Activated naive CD8-positive, alpha-beta T cell treated with anti-CD3 and anti-CD28 coated beads for 36 hours (primary cell): ENCODE measurements at places on chromosomes 7 and 10.

DNA sequence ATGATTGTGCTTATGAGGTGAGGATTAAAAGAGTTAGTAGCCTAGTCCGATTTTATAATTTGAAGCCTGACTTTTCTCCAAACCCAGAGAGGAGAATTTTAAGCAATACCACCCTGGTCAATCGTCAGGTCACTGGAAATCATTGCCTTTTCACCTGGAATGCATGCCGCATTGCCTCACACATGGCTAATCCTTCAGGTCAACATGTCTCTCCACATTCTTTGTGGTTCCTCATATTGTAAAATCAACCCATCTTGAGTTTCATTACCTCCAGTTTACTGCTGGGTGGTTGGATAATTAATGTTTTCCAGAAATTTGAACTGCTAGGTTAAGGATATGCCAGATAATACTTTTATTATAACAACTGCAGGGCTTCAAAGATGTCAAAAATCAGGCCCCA lies 55.6 kb upstream of the SEMA3E start:
- no peak for DNase-seq

GRCh38 chr10:119796039-119796438 lies 70.2 kb downstream of the INPP5F start:
- DNase-seq = no peak

DNA sequence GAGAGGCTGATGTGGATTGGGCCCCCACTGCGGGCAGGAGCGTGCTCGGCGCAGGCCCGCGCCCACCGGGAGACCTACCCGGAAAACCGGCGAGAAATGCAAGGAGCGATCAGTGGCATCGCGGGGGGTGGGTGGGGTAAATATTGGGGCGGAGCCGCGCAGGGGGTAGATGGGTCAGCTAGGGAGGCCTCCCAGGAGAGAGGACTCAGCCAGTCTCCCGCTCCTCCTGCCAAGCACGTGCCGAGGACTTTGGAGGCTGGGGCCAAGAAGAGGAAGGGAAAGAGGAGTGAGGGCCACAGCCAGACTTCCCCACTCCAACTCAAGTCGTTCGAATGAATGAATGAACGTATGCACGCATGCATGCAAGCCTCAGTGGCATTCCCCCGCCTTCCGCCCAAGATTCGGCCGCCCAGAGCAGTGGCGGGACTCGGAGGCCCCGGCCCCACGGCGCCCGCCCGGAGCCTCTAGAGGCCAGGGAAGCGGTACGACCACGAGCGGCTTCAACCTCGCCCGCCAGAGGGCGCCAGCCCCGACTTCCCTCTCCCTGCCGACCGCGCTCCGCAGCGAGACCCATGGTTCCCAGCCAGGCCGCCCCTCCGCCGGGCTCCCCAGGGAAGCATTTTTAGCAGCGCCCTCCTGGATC lies 3.6 kb downstream of the NPM3 start:
- DNase-seq = peak; percentile 86

DNA sequence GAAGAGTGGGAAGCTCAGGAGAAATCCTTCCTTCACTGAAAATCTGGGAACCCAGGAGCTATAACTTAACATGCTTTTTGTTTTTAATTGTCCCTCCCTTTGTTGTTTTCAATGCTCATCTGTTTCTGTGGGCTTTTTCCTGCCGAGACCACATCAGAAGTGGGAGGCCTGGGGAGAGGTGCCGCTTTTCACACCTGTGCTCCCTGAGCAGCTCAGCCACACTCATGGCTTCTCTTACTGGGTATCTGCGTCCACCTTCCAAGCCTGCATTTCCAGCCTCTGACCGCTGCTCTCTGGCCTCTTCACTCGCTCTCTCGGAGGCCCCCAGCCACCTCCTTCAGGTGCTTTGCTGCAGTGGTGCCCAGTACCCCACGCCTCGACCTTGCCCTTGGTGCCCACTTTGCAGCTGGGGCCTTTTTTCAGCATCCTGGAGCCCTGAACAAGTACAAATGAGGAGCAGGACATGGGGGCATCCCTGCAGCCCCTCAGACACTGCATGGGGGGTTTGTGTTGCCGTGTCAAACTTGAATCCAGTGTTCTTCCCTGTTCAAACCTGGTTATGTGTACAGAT lies 9.9 kb downstream of the C7orf57 start:
- DNase-seq = no peak

GRCh38 chr7:128192497-128193142 lies 48.5 kb upstream of the LEP start:
- no peak for DNase-seq

- DNase-seq = no peak
These were observed 7.8 kb upstream of the BAMBI start for GRCh38 chr10:28669227-28670173.

DNA sequence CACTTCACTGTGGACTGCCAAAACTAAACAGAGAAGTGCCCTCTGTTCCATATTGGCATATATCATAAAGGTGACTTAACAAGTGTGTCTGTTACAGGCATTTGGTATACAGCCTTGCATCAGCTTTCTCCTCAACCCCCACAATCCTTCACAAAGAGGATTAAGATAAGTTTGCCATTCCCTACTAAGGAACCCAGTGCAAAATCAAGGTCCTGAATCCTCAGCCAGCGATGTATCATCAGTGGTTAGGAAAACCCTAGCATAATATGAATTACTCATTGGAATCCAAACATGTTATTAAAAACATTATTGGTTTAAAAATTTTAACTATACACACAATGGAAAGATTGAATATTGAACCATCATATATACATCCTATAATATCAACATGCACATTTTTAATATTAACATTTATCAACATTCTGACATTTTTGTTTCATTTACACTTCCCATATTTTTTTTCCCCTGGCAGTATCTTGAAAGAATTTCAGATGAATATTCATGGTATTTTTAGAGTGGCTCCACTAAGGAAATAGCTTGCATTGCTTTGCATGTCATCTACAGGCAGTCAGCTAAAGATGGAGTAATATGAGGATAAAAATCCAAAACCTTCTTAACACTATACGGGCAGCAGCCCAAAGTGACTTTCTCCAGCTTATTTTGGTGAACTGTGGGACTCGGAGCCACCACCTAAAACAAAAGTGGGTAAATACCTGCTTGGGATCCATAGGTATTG lies 215.6 kb upstream of the CHRM2 start:
- no peak for DNase-seq
